ENCODE measurements at places on chromosomes 16 and 17. TPM values are rescaled to one million over a fixed set of nuclear protein-coding genes. Genes with fewer than 3 reads are reported as not detected.

Gene ABCC12
- total RNA-seq = 1.6 TPM

Gene FMNL1
- 10.8 TPM for total RNA-seq

Gene NUBP1
- total RNA-seq = 19.7 TPM

Gene SNAI3
- 0.66 TPM for total RNA-seq

Gene KRTAP17-1
- total RNA-seq = not detected

Gene PRSS36
- 0.98 TPM for total RNA-seq
